Stimulated activated CD8-positive, alpha-beta memory T cell treated with anti-CD3 and anti-CD28 coated beads, Interleukin-7, amount 100 ng/mL, for 1 hour (primary cell): ENCODE measurements at places on chromosomes 3 and 15.

DNA sequence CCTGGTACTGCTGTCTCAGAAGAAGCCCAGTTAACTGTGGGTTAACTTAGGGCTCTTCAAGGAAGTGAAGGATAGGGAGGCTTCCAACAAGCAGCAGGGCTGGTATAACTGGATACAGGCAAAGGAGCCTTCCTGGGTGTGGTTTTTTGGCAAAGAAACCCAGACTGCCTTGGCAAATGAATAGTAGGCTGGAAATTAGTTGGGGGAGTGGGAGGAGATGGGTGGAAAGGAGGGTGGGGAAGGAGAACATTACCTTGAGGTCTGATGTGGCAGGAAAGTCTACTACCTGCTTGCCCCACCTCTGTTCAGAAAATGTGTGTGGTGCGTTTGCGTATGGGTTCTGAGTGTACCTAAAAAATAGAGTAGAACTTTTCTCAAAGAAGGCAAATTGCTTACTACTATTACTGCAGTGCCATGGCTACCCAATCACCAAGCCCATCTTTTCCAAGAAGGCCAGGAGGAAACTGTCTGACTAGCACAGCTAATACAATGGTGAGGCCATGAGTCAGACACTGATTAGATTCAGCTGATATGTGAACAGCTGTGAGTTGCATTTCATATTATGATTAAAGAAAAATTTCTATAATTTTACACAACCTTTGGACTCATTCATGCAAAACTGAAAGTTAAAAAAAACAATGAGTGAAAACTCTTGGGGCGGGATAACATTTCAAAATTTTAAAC lies 55.2 kb downstream of the SPTSSB start:
- no peak for DNase-seq

DNA sequence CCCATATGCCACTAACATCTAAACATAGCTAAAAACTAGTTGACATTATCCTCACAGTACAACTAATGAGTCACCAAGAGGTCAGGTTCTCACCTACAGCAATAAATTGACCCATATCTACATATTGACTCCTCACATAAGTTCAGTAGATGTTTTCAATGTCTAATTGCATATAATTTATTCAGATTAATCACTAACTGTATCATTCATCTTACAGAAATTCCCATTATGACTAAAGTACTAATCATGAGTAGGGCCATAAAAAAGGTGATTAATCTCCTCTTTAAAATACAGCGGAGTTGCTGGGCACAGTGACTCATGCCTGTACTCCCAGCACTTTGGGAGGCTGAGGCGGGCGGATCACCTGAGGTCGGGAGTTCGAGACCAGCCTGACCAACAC lies 82.4 kb upstream of the ST3GAL6 start:
- DNase-seq = no peak

DNA sequence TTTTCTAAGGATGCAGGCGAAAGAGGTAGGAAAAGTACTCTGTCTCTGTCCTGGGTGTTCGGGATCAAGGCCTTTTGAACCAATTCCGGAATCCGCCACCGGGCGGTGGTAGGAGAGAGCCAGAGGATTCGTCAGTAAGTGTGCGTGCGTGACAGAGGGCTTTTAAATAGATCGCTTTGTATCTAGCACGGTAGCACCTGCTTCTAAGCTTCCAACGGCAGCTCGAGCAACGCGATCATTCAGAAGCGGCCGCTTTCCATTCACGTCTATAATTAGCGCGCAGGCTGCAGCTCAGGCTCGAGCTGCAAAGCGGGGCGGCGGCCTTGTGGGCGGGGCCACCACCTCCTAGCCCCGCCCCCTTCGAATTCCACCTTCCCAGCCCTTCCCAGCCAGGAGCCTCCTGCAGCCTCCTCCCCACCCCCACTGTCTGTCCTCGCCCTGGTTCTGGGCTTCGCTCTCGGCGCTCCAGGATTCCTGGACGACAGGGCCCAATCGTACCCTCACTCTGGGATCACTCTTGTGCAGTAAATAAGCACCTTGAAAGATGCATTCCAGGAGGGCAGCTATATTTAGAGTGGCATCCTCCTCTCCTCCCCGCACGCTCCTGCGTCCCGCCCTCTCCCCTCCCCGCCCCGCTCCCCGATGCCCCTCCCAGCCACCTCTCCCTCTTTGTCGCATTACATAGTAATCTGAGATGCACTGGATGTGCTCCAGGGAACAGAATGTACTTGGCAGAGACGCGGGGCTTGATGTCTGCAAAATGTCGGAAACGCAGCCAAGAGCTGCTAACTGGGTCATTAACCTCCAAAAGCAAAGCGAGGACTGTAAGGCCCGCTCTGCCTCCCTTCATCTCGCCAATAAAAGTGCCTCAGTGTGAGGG lies 224.1 kb upstream of the TPRG1 start:
- no peak for DNase-seq

DNA sequence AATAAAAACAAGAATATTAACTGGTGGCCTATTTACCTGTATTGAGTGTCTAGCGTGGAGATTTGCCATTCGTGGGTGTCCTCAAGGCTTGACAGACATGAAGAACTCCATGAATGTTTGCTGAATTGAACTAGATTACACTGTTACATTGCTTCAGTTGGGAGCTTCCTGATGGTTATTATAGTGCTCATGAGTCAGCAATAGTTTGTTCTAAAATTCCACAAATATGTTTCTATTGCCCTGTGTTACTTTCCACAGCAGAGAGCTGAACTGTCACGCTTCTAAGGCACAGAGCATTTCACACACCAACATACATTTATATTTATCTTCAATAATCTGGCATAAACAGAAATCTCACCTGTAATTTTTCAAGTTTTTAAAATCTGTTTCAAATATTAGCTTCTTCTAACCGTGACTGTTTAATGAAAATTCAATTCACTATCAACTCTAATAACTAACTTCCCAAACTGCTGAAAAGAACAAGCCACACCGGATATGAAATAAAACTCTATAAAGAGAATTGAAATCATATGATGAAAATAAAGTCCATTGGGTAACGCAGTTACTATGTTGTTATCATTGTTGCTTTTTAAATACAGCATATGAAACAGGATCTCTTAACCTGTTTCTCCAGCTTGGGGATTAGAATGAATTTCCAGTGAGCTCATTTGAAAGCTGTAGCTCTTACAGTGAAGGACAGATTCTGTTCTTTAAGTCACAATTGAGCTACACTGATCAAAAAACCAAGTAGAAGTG lies 61.2 kb upstream of the MCF2L2 start:
- DNase-seq = no peak

DNA sequence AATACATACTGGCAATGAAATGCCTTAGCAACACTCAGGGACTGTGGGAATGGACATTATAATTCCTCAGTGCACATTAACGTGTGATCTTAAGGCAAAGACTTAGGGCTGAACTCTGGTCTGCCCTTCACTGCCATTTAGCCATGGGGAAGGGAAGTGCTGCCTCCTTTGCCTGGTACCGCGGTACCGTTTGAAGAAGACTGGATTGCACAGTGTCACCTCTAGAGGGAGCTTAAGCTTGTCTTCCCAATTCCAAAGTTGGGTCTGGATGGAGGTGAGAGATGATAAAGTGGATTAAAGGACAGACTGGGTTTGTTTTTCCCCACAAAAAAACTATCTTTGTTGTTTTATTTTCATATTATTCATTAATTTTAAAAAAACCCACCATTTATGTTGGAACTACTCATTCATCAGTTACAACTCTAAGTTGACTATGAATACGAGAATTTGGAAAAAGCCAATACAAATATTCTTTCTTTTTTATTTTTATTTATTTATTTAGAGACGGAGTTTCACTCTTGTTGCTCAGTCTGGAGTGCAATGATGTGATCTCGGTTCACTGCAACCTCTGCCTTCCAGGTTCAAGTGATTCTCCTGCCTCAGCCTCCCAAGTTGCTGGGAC lies 60.0 kb upstream of the SYN2 start:
- no peak for DNase-seq

DNA sequence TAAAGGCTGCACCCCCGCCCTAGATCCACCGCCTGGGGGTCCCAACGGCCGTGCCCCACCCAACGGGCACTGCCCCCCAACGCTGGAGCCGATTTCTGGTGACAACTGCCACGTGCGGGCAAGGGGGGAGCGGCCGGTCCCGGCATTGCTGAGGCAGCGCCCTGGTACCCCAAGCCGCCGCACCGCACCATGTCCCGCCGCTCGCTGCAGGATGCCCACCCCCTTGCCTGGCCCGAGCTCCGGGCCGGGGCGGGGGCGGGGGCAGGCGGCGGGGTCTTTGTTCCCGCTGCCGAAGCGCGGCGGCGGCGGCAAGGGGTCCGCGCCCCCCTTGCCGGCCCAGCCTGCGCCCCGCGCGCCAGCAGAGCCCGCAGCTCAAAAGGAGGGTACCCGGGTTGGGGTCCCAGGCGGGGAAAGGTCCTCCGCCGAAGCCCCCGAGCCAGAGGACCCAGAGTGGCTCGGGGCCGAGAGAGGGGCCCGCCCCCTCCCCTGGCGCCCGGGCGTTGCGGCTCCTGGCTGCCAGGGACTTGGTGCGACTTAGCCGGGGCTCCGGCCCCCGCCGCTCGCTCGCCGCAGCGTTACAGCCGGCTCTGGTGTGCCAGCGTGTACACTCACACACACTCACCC lies 678 bp downstream of the SEMA7A start:
- DNase-seq = no peak

GRCh38 chr3:168040607-168041208 lies 55.0 kb downstream of the GOLIM4 start:
- DNase-seq = no peak

- no peak for DNase-seq
These were observed 59.8 kb downstream of the BOC start for GRCh38 chr3:113271189-113271588.

- DNase-seq = no peak
These were observed 22.2 kb upstream of the EID1 start for GRCh38 chr15:48855501-48856440.

DNA sequence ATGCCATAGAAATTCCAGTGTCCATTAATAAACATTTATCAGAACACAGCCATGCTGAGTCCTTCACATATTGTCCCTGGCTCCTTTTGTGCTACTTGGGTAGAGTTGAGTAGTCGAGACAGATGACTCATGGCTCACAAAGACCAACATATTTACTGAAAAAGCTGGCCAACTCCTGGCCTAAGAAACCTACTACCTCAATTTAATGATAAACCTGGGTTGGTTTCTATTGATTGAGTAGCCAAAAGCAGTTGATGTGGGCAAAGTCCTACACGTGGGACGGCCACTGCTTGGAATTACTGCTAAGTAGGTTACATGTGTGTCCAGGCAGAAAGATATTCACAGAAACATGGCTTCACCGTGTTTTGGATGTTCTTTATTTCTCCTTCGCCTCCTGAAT lies 402.2 kb downstream of the NR2F2 start:
- no peak for DNase-seq

DNA sequence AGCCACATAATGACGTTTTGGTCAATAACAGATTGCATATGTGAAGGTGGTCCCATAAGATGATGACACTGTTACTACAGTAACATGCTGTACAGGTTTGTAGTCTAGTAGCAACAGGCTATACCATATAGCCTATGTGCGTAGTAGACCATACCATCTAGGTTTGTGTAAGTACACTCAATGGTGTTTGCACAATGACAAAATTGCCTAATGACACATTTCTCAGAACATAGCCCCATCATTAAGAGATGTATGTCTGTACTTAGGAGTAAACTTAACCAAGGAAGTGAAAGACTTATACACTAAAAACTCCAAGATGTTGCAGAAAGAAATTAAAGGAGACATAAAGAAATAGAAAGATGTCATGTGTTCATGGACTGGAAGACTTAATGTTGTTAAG lies 66.2 kb downstream of the RPLP1 start:
- DNase-seq = no peak

DNA sequence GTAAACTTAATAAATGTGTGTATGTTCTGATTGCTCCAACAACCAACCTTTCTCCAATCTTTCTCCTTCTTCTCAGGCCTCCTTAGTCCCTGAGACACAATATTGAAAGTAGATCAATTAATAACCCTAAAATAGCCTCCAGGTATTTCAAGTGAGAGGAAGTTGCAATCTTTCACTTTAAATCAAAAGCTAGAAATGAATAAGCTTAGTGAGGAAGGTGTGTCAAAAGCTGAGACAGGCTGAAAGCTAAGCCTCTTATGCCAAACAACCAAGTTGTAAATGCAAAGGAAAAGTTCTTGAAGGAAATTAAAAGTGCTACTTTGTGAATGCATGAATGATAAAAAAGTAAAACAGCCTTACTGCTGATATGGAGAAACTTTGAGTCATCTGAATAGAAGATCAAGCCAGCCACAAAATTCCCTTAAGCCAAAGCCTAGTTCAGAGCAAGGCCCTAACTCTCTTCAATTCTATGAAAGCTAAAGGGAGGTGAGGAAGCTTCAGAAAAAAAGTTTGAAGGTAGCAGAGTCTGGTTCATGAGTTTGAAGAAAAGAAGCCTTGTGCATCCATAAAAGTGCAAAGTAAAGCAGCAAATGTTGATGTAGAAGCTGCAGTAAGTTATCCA lies 38.6 kb downstream of the CCDC80 start:
- DNase-seq = no peak

- DNase-seq = no peak
These were observed 9.8 kb downstream of the GMPS start for GRCh38 chr3:155880286-155880685.

- DNase-seq = no peak
These were observed 49.9 kb upstream of the PHLDB2 start for GRCh38 chr3:111809186-111809585.

DNA sequence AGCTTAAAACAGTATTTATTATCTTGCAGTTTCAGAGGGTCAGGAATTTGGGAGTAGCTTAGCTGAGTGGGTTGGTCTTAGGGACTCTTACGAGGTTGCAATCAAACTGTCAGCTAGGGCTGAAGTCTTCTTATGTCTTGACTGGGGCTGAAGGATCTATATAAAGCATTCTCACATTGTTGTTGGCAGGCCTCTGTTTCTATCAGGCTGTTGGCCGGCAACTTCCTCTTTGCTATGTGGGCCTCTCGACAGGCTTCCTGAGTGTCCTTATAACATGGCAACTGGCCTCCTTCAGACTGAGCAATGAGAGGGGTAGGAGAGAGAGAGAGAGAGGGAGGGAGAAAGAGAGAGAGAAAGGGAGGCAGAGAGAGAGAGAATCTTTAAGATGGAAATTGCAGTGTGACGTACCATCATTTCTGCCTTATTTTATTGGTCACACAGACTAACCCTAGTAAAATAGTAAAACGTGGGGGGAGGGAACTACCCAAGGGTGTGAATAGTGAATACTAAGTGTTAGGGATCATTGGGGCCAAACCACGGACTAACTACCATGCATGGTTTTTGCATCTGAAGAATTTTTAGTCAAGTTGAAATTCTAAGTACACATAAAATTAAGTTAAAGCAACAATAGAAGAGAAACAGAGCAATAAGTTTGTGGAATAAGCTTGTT lies 16.1 kb downstream of the FGF7 start:
- DNase-seq = no peak

DNA sequence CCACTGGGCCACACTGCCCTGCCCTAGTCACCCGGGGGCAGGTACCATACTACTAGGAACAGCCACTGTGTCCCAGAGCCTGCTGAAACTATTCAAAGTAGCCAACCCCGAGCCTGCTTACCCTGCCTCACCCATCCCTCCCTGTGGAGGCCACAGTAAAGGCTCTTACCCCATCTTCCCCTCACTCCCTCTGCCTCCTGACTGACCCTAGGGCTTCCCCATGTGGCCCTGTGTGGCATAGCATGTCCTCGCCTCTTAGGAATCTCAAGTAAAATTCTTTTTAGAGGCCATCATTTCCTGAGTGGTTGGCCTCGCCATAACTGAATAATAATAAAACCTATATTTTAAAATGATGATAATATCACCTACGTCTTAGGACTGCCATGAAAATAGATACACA lies 112.2 kb upstream of the SLC6A11 start:
- DNase-seq = no peak
